ENCODE measurements at places on chromosomes 3 and 15. TPM values are rescaled to one million over a fixed set of nuclear protein-coding genes. Genes with fewer than 3 reads are reported as not detected.

DNA sequence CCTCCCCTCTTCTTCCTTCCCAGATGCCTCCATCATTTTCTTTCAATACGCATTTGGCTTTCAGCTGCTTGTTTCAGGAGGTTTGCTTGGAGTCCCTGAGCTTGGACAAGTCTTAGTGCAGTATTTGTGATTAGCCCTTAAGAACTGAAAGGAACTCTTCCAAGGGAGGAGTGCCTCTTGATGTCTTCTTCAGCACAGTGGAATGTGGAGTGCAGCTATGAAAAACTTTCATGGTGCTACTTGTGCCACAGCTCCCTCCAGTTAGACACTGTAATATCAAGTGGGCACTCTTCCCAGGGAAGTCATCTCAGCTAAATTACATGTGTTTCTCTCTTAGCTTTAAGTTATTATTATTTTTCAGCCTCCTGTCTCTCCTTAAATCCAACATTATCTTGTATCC, 173.1 kb downstream of the NECTIN3 start:
- DNase-seq, result no peak

- peak; percentile 93 for DNase-seq
Observed at GRCh38 chr3:43105596-43106292, at the start of gene POMGNT2. TSS of gene POMGNT2 (minus strand) at chr3:43106079. CDS start at chr3:43081431, 24,648 bp downstream.

GRCh38 chr3:41175365-41175764, 23.9 kb upstream of the CTNNB1 start:
- no peak for DNase-seq

DNA sequence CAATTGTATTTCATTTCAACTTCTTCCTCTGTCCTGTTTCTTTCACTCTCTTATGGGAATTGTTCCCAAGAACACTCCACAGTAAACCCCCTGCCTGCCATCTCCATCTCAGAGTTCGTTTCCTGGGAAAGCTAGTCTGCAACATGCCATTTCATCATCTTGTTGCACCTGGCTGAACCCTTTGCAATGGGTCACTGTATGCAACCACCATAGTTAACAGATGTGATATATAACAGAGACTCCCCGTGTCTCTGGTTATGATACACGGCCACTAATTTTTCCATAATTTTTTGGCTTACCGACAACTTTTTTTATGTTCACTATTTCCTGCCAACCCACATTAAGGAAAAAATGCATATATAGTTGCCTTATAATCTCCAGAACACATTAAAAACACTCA, 95.5 kb downstream of the CHST2 start:
- no peak for DNase-seq

- no peak for DNase-seq
Observed at GRCh38 chr3:57818772-57819171, 62.7 kb downstream of the SLMAP start.

FSTL1 gene
- 1.1 TPM for total RNA-seq

GRCh38 chr3:152466784-152467183, 198.1 kb downstream of the MBNL1 start:
- no peak for DNase-seq

Data from activated naive CD8-positive, alpha-beta T cell treated with anti-CD3 and anti-CD28 coated beads, Interleukin-2, amount 10 ng/mL, durations not matched to agents 7 days and 5 days (primary cell).